Stimulated activated CD4-positive, alpha-beta T cell treated with anti-CD3 and anti-CD28 coated beads, Interleukin-4, amount 100 ng/mL, for 4 hours (primary cell): ENCODE measurements at places on chromosomes 6 and 20.

DNA sequence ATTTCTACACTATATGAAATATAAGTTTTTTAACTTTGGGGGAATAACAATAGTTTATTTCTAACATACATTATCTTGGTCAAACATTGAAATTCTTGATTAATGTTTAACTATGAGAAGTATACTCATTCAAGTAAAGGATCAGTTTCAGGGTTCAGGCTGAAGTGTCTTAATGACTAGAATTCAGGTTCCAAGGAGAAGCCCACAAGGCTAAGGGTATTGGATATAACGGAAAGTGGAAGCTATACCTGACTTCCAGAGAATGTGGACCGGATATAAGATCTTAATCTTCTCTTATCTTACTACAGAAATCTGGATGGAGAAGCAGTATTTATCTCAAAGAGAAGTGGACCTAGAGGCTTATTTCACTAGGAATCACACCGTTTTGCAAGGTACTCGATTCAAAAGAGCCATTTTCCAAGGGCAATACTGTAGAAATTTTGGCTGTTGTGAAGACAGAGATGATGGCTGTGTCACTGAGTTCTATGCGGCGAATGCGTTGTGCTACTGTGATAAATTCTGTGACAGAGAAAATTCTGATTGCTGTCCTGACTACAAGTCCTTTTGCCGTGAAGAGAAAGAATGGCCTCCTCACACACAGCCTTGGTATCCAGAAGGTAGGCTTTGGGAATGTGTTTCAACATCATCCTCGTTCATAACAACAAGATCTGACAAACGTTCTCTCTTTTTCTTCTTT is at the start of gene TINAG:
Gene TINAG, plus strand, starts transcription at position 153 of the 697 bp plus-strand sequence. Its CDS starts 110 bp downstream, at position 263.
- DNase-seq: no peak

DNA sequence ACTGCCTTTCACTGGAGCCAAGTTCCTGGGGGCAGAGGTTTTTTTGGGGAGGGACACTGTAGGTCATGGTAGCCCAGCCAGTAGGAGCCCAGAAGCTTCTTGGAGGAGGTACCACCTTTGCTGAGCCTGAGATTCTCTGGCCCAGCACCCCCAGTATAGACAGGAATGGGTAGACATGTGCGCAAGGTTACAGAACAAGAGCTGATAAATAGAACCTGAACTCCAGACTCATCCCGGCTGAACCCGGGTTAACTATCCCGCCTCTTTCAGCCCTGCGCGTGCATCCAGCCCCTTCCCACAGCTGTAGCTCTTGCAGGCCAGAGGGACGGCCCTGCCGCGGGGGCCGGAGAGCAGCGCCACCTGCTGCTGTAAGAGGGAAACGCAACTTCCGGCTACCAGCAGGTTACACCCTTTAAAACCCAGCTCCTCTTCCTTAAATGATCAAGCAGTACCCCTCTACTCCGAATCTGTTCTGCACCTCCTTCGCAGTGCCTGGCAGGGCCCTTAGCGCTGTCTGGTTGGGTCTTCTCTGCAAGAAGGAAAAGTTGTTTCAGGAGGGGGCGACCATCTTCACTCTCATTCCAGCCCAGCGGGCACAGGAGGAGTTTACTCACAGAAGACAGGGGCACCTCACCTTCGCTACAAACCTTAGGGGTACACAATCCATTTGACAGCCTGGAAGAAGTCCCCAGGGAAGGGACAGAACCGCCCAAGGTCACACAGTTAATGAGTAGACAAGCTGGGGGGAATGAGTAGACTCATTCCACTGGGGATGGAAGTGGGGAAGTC is 7.5 kb downstream of the SRXN1 start:
- peak; percentile 58 for DNase-seq

DNA sequence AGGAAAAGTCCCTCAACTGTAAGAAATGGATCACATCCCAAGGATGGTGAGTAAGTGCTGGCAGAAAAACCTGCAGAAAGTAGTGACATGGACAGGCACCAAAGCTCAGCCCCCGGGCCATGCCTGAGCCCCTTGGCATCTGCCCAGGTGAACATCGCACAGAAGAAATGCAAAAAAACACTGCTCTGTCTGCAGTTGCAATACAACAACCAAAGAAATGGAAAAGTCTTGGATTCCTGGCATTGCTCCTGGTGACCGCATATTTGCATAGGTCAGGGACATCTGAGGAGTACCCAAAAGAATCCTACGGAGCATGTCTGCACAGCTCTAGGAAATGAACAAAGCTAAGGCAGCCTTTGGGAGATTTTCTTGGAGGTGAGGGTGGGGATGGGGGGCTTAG is 63.1 kb upstream of the PTPRT start:
- no peak for DNase-seq

- DNase-seq: no peak
Measured at GRCh38 chr20:62282877-62283503, 19.8 kb upstream of the ADRM1 start.

DNA sequence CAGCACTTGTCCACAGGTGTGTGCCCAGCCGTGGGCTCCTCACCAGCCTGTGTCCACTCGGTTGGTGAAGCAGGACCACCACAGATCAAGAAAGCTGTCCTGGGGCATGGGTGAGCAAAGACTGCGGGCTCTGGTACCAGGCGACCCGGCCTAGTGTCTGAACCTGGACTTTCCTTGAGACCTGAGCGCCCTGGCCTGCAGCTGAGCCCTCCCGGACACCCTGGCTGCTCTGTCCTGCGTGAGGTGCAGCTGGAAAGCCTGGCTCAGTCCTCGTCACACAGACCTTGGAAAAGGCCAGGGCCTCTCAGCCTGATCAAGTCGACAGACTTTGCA is 201.2 kb upstream of the THBS2 start:
- no peak for DNase-seq

DNA sequence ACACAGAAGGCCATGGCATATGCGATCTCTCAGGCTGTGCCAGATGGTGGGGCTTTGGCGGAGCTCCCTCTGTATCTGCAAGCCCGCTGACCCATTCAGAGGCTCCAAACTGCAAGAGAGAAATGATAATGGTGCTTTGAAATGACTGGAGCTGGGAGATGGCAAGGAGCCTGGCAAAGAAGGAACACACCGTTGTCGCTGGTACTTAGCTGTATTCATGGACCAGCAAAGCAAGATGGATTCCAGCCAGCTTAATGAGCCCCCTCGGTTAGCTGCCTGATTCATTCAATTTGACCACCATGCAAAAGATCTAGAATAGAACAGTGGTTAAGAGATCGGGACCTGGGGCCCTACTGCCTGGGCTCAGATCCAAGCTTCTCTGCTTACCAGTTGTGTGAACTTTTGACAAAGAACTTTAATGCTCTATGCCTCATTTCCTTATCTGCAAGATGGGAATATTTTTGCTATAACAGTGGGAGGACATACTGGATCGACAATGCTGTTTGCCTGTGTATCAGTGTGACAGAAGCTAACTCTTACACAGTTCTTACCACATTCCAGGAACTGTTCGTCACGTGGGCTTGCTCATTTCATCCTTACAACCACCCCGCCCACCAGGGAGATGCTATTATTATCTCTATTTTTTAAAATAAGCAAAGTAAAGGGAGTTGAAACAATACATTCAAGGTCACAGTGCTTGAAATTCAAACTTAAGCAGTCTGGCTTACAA is 317.8 kb upstream of the SULF2 start:
- DNase-seq: no peak

DNA sequence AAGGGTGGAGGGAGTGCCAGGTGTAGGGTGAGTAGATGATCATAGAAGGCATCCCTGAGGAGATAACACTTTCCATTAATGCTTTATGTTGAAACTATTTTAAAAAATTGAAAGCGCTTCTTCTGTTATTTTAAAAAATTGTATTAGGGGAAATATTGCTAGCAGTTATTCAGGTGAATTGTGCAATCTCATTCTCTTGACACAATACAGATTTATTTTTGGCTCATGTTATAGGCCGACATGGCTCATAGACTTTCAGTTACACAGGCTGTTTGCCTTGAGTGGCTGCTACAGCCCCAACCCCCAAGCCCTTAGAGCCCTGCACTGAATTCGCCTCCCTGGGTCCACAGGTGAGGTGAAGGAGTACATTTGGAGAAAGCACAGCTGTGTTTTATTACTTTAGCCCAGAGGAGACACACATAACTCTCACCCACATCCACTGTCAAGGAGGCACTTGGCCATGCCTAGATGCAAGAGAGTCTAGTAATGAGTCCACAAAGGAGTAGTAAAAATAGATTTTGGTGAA is 228.2 kb downstream of the RFPL4B start:
- DNase-seq: no peak

DNA sequence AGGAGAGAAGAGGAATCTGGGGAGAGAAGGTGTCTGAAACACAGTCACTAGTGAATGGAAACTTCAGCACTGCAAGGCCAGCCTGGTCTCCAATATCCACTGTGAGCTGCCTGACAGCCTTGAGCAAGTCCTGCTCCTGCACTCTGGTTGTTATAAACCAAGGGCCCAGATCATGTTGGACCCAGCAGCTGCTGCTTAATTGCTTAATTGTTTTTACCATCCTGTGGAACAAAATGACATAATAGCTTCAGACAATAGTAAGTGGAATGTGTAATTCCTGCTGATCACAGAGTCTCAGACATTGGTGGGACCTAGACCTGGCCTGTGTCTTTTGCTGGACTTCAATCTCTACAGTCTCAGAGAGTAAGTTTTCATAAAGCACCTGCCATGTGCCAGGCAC is 833.7 kb downstream of the TFAP2A start:
- no peak for DNase-seq
